ENCODE measurements at places on chromosomes 12 and 14.

GRCh38 chr14:21525571-21525961, 580 bp downstream of the SALL2 start:
- no peak for DNase-seq

DNA sequence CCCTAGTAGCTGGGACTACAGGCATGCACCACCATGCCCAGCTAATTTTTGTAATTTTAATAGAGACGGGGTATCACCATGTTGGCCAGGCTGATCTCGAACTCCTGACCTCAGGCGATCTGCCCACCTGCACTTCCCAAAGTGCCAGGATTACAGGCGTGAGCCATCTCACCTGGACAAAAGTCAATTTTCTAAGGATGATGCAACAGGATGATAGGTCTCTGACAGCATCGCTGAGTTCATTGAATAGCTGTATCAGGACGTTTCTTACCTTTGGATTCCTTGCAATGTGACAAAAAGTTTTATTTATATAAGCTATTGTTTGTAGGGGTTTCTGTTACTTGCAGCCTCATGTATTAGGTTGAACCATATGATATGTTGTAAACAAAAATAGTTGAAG, 55.5 kb upstream of the PCED1B start:
- no peak for DNase-seq

GRCh38 chr12:109864916-109865315, 15.4 kb downstream of the GLTP start:
- DNase-seq = no peak

GRCh38 chr12:14390870-14391530, 25.5 kb downstream of the ATF7IP start:
- no peak for DNase-seq

- no peak for DNase-seq
Measured at GRCh38 chr12:114063435-114063834, 97.3 kb upstream of the RBM19 start.

GRCh38 chr12:122544537-122544936, 17.5 kb downstream of the KNTC1 start:
- no peak for DNase-seq

DNA sequence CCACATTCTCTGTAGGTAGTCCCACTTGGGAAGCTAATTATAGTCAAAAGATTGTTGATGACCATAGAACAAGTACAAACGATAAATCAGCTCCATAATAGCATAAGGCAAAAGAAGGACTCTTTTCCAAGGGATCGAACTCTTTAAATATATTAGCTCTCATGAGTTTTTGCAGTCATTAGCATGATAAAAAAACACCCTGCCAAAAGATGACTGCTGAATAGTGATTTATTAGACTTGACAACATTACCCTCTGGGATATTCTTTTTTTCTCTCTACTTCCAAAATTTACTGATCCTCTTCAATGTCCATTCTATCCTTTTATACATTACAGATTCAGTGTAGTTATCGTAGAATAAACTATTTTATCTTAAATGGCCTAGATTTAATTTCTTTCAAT, 14.2 kb downstream of the EPYC start:
- no peak for DNase-seq

DNA sequence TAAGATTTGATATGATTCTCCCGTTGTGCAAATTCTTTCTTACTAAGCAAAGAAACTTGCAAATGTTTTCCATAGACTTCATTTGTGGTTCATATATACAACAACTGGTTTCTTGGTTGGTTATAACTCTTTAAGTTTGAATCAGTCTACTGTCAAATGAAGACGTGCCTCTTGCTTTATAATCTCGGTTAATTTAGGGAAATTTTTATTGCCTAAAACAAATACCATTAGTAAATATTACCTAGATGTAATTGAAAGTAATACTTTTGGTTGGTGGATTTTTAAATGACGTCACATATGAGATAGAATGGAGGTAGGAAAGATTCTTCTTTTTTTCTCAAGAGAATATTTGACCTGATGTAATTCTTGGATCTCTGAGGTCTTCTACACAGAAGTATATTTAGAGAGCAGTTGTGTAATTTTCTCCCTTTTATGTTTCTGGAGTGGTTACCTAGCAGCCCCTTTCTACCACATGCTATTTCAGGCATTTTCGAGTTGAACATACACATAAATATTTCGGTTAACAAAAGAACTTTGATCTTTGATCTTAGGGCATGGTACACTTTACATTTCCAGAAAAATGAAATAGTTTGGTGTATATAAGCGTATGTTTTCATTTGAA, 1.7 kb downstream of the ATF7IP start:
- no peak for DNase-seq

GRCh38 chr14:87351007-87351406, 642.0 kb downstream of the GALC start:
- DNase-seq = no peak

GRCh38 chr14:54680651-54681050, 113.7 kb downstream of the SAMD4A start:
- no peak for DNase-seq

DNA sequence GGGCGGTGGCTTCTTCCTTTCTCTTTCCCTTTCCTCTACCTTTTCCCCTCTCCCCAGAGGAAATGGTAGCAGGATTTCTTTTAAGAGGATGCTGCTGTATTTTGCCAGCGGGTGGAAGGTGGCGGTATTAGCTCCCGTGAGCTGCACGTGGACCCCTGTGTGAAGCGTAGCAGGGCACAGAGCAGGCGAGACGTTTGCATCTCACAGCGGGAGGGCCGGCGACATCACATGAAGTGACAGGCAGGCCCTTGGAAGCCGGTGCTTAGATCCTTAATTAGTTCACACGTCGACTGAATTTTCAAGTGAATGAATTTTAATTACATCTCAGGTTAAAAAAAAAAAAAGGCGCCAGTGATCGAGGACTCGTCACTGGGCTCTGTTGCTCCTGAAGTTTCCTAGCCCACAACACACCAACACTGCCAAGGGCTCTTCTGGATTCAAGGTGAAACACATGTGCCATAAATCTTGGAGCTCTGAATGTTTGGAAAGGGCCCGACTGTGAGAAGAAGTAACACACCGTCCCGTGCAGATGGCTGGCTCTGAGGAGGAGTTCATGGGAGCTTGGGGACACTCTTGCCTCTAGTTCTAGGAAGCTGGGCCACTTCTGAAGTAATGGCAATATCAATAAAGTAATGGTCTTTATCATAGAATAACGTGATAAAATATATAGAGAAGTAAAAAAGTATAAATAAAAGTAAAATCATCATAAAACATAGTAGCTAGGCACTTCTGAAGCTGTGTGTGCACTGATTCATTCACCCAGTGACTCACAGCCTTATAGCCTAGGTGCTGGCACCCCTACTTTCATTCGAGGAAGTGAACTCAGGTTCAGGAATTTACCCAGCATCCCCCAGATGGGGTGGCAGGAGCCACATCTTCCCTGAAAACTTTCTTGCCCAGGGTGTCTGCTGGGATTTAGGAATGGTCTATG, 75.3 kb downstream of the AACS start:
- DNase-seq = no peak

DNA sequence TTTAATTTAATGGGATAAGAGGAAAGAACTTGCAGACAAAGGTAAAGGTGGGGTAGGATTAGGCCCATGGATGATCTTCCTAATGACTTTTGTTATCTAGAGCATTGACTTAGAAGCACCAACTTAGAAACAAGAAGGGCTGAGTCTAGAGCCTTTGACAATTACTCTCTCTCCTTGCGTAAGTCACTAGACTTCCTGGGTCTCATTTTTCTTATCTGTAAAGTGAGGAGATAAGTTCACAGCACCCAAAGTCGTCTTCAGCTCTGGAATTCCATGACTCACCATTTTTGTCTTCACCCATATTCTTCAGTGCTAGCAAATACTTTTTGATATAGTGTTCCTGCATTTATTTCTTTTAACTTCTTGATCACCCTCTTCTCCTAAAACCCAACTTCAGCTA, 75.7 kb downstream of the SSPN start:
- DNase-seq = no peak
